Neural progenitor cell (in vitro differentiated cells): ENCODE measurements at places on chromosomes 7 and 10.

GRCh38 chr10:4359003-4359402 is 467.0 kb upstream of the AKR1E2 start:
- H3K27me3 ChIP-seq = no peaks in the 10 kb centered on the region
- peak; percentile 79 for DNase-seq
- no peak overlapping the region for H3K4me3 ChIP-seq

DNA sequence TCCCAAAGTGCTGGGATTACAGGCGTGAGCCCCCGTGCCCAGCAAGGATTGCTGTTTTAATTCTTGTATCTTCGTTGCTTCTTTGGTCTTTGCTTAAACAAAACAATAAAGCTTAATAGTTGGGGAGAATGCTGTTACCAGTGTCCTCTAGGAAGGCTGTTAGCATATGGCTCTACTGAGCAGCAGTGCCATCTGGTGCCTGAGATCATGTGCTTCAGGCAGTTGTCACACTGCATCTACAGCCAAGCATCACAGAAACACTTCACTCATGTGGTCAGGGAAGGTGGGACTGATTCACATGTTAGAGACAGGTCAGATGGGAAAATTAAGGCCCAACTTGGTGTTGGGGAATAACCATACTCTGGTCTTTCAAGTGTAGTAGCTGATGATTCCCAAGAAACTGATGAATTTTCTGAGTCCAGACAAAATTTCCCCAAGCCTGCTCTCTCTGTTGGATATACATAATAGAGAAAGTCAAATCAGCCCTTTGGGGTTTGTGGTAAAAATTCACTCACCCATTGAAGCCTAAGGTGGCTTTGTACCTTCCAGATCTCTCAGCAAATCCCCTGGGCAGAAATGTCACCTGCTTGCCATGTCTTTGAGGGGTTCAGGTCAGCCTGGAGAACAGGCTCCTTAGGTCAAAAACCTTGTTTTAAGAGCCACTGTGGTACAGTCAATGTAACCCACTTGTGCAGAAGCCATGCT is 28.4 kb downstream of the UBE2D4 start:
- H3K27me3 ChIP-seq = no peaks in the 10 kb centered on the region
- H3K36me3 ChIP-seq = no peaks in the 10 kb centered on the region
- H3K27ac ChIP-seq = no peak overlapping the region
- DNase-seq = peak; percentile 64
- no peak overlapping the region for H3K4me3 ChIP-seq

GRCh38 chr10:30151581-30152389 is 92.4 kb upstream of the JCAD start:
- H3K27me3 ChIP-seq = no peaks in the 10 kb centered on the region
- DNase-seq = no peak
- peaks cover 7% of the 10 kb centered on the region for H3K4me1 ChIP-seq
- no peaks in the 10 kb centered on the region for H3K36me3 ChIP-seq
- no peak overlapping the region for H3K4me3 ChIP-seq
- H3K27ac ChIP-seq = no peak overlapping the region

- H3K27ac ChIP-seq = peak overlapping the region; percentile 93
- H3K36me3 ChIP-seq = no peaks in the 10 kb centered on the region
- peak; percentile 70 for DNase-seq
- peaks cover 48% of the 10 kb centered on the region for H3K4me1 ChIP-seq
- no peaks in the 10 kb centered on the region for H3K27me3 ChIP-seq
- H3K4me3 ChIP-seq = no peak overlapping the region
Observed at GRCh38 chr7:93476491-93477344, 97.8 kb downstream of the CALCR start.

DNA sequence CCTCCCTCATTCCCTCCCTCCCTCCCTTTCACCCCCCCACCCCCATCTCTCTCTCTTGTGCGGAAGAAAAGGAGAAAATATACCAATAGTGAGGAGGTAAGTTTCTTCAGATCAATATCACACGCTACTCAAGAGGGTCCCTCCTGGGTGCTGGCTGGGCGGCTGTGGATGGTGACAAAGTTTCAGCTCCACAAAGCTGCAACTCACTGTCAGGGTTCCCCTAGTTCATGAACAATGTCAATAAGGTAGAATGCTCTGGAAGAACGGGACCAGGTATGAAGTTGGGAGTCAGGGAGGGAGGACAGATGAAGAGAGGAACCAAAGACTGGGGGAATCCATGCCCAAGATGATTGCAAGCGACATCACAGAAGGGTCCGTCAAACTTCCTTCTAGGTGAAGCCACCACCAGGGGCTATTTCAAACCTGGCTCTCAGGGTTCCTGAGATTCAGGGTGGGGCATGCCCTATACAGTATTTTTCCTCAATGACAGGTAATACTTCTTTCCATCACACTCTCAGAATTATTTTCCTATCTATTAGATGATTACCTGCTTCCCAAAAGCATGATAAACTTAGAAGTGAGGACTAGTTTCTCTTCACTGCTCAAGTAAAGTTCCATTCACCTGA is 1.4 kb upstream of the PDE1C start:
- no peak for DNase-seq
- peak overlapping the region; percentile 80 for H3K4me3 ChIP-seq
- H3K27me3 ChIP-seq = peaks cover 87% of the 10 kb centered on the region

DNA sequence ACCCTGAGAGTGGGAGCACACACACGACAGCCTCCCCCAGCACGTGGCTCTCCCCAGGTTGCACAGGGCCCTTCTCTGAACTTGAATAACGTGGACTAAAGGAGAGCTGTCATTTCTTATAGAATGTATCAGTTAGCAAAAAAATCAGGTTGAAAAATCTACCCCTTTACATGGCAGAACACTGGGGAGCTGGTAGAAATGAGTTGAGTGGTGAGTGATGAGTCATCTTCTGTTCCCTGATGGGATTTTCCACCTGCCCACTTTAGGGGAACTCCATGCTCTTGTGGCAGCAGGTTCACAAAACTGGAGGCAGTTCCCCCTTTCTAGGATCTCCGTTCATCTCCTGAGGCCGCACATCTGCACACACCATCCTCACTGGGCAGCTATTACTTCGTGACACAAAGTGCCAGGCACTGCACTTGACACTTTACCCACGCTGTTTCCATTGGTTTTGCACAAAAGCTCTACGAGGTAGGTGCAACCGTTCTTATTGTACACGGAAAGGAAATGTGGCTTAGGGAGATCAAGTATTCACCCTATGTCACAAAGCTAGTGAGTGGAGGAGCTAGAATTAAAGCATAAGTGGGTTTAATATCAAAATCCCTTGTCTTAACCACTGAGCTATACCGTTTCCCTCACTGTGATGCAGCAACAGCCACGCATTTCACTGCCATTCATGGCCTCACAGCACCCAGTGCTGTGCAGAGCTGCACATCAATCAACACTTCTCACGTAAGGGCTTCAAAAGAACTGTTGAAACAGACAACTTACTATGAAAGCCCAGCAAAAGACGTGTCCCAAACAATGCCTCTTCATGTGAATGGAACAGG is 80.2 kb downstream of the RNF216 start:
- no peaks in the 10 kb centered on the region for H3K36me3 ChIP-seq
- H3K4me3 ChIP-seq = no peak overlapping the region
- H3K27ac ChIP-seq = no peak overlapping the region
- H3K27me3 ChIP-seq = no peaks in the 10 kb centered on the region
- peaks cover 13% of the 10 kb centered on the region for H3K4me1 ChIP-seq
- DNase-seq = no peak

GRCh38 chr10:126369125-126369710 is 19.1 kb downstream of the ADAM12 start:
- no peaks in the 10 kb centered on the region for H3K27me3 ChIP-seq
- H3K4me3 ChIP-seq = no peak overlapping the region
- H3K4me1 ChIP-seq = peaks cover 10% of the 10 kb centered on the region
